ENCODE measurements at places on chromosomes 4 and X.
A peak's percentile ranks its signal among the peaks of the same experiment; 100 is the strongest.

DNA sequence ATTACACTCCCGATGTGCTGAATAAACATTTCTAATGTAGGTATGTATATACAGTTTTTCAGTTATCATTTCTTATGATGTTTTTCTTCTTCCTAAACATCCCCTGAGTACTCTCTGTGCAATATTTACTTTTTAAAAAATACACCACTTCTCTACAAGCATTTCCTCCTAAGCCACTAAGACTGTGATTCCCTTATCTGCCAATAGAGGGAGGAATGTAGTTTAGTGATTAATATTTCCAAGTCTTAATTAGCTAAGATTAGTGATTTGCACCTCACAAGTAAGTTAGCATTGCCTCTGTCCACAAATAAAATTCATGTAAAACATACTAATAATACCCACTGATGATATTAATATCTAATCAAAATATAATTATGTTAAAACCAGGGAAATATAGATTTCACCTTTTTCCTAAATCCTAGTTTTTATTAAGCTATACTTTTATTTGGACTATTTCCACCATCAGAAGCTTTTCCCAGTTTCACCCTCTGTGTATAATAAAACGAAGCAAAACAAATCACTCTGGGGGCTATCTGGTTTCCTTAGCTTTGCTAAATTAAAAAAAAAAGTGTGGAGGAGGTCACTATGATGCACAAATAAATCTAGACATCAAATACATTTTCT lies 909.1 kb downstream of the FAT4 start:
- no peak for DNase-seq

GRCh38 chrX:118520216-118521206 lies 24.9 kb downstream of the DOCK11 start:
- DNase-seq: no peak

DNA sequence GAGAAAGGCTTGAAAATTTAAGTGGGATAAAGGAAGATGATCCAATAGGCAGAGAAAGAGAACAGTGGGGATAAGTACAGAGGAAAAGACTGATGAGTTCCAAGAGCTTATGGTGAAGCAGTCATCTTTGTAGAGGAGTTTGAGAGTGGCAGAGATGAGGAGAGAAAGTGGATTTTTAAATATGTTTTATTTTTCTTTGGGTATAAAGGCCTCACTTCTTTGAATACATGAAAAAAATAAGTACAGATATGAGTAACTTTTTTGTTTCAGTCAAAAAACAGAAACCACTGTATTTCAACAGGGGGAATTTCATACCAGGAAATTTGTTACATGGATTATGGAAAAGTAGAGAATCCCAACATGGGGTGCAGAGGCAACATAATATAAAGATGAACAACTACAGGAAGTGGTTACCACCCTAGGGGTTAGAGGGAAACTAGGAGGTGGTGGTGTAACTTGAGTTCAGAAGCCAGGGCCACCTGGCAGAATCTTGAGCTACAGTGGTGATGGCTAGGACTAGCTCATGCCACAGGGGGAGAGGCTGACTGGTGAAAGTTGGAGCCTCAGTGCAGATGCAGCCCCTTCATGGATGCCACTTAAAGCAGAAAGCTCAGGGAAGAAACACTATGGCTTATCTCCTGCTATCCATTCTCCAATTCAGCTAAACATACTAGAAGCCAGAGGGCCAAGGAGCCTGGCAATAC lies 3.4 kb upstream of the CYBB start:
- no peak for DNase-seq

GRCh38 chr4:113293043-113293560 lies 243.6 kb downstream of the ANK2 start:
- peak; percentile 25 for DNase-seq

GRCh38 chr4:169103966-169104412 lies 93.9 kb upstream of the CBR4 start:
- DNase-seq: no peak

DNA sequence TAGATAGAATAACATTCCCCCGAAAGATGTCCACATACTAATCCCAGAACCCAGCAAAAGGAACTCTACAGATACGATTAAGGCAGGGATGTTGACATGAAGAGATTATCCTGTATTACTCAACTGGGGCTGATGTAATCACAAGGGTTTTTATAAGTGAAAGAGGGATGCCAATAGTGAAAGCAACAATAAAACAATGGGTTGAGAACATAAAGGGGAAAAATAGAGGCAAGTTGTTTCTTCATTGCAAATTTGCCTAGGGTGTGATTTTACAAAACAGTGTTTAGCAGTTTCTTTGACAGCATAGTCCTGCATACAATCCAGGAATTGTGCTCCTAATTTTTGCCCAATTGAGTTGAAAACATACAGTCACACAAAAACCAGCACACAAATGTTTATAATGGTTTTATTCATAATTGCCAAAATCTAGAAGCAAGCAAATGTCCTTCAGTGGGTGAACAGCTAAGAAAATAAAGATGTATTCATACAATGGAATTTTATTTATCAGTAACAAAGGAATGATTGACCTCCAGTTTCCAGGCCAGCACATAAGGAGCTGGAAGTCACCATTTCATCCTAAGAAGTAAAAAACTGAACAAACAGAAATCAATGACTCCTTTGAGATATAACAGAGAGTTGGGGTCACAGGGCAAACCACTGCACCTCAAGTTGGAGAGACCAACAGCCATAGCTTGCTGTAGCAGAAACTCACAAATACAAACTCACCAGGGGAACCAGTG lies 107.2 kb downstream of the CENPC start:
- no peak for DNase-seq

DNA sequence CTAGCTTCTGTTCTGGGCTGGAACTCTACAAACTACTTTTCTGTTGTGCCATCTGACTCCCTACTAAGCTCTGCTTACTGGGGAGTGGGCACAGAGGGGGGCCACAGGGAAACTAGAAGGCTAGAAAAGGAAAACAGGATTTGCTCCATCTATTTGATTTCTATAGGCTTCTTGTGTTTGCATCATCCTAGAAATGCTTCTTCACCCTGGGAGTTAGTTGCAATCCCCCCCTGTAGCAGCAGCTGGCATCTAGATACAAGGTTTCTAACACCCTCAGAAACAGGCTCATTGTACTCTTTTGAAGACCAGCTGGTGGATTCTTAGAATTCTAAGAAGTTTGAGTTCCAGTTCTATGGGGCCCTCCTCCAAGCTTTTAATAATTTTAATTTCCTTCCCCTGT lies 213.4 kb downstream of the TMA16 start:
- no peak for DNase-seq

GRCh38 chr4:18106620-18107019 lies 85.1 kb upstream of the LCORL start:
- no peak for DNase-seq

DNA sequence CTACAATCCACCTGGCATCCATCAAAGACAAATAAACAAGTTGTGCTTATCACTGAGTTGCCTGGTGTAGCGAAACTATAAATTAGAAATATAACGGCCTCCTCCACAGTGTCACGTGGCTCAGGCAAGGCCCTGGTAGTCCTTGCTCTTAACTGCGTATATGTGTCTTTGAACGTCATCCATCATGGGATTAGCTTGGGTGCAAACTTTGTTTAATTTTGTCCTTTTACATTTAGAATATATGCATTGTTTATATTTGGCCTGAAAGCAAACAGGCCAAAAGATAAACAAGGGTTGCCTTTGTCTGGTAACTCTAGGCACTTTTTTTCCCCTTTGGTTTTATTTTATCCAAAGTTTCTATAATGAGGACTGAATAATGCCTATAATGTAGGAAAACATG lies 184.9 kb downstream of the KIT start:
- DNase-seq: no peak
